ENCODE measurements at places on chromosomes 11 and 22.

DNA sequence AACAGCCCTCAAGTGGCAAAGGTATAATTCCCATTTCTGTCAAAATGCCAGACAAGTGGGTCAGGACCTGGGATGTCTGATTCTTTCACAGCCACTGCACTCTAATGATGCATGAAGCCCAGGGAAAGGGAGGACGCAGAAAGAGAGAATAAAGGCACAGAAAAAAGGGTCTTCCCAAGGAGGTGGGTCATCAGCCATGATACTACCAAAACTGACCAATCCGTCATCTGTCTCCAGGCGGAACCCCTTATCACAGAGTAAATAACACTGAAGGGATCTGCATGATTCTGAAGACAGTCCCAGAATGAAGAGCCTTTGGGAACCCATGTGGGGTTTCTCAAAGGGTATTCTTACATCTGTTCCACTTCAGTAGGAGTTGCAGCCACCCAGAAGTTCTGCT, 73.8 kb upstream of the OPCML start:
- DNase-seq = no peak

DNA sequence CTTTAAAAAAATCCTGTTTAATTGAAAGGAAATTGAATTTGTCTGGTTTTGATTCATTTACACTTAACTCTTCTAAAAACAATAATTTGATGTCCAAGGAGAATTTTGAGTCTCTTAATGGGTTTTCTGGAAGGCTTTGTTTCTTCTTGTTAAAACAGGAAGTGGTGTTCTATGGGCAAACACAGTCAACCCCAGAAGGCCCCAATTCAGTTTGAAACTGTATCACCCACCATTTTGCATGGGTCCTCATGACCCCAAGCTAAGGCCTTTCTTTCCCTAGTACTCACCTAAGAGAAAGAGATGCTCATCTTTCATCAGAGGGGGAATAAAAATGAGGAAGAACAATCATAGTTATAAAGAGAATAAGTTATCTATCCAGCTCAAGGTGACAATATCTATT, 10.6 kb downstream of the FLI1 start:
- no peak for DNase-seq

DNA sequence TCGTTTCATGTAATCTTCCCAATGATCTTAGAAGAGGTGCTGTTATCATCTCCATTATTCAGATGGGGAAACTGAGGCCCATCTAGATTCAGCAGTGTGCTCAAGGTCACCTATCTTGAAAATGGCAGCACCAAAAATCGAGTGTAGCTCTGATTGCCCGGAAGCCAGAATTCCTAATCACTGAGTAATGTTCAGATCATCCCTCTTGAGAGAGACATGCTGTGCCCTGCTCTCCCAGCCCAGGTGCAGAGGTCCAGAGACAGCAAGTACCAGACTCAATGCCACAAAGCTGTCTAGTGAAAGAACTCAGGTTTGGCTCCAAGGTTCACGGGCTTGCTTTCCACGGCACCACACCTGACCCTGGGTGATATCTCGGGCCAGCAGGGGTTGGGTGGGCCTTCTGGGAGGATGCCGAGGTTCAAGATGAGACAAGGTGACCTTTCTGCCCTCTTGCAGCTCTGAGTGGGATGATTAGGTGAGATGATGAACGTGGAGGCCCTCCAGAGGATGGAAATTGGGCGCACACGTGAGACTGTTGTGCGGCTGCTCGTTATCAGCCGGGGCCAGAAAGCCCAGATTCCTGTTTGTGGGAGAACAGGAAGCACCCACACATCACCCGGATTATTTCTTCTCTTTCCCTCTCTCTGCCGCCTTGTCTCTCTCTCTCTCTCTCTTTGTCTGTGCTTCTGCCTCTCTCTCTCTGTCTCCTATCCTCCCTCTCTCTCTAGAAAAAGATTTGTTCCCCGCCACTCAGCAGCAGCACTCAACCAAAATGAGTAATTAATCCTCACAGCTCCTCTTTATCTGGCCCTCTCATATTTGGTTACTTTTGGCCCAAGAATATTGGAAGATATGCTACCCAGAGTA, 19.0 kb upstream of the RASD2 start:
- DNase-seq = no peak

DNA sequence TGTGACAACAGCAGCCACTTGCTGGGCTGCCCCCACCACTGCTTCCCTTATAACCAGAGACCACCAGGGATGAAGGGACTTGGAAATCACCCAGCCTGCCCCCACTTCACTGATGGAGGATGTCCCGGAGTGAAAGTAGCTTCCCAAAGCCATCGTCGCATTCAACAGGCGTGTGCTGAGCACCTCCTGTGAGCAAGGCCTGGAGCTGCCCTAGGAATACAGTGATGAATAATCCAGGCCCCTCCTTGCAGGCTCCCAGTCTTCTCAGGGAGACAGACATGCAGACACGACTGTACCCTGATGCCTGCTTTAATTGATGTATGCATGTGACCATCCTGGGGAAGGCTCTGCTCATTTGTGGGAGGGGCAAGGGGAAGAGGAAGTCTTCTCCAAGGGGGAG, 22.6 kb downstream of the PTPN5 start:
- DNase-seq = no peak

DNA sequence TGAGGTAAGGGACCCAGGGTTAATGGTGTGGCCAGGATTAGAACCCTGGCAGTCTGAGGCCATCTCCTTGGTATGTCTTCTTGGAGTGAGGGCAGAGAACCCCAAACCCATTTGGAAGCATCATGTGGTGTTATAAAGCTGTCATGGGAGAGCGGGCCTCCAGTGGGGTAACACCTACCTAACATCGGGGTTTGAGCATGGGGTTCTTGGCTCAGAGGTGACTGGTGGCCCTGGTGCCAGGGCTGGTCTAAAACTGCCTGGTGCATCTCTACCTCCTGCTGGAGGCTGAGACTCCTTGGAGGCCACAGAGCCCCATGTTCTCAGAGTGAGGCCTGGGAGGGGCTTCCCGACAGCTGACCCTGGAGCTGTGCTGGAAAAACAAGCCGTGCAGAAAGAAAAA, 4.5 kb downstream of the PRDM11 start:
- no peak for DNase-seq

DNA sequence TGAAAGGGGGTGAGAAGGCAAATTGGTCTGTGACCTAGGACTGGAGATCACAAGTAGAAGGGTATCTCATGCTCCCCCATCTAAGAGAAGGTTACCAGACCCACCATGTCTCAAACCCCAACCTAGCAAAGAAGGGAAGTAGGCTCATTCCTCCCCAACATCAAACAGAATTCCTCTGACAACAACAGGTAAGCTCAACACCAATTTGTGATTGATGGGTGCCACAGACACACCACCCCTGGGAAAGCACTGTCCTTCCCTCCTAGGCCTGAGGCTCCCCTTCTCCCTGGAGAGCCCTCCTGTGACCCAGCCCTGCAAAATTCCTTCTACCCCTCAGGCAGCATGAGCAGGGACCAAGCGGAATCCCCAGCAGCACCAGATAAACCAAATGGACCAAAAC, 154.3 kb downstream of the BUD13 start:
- no peak for DNase-seq

DNA sequence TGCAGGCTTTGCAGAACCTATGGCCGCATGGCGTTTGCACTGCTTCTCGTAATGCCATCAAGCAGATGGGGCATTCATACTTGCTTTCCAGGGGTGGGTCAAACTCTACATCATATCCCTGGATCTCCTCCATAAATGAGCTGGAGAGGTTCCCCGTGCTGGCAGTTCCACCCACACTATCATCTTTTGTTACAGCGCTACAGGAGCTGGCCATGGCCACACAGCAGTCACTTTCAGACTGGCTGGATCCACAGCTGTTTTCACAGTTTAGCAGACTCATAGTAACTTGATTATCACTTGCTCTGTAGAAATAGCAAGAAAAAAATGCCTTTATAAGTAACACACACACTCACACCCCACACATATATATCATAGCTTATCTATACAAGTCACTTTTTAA, 8.8 kb downstream of the TRAF6 start:
- DNase-seq = no peak

- DNase-seq = no peak
Measured at GRCh38 chr11:75737314-75737713, 19.7 kb downstream of the MOGAT2 start.

- peak; percentile 18 for DNase-seq
Measured at GRCh38 chr22:42367980-42368378, 64.2 kb downstream of the NFAM1 start.

Measured in NCI-H345 (cell line).